Stimulated activated effector memory CD8-positive, alpha-beta T cell treated with anti-CD3 and anti-CD28 coated beads, Interleukin-12 subunit alpha, Interleukin-12 subunit beta, amount 100 ng/mL, for 72 hours (primary cell): ENCODE measurements at places on chromosomes 4 and X.
A peak's percentile ranks its signal among the peaks of the same experiment; 100 is the strongest.

- no peak for DNase-seq
Measured at GRCh38 chrX:153181822-153182221, 2.7 kb downstream of the MAGEA1 start.

DNA sequence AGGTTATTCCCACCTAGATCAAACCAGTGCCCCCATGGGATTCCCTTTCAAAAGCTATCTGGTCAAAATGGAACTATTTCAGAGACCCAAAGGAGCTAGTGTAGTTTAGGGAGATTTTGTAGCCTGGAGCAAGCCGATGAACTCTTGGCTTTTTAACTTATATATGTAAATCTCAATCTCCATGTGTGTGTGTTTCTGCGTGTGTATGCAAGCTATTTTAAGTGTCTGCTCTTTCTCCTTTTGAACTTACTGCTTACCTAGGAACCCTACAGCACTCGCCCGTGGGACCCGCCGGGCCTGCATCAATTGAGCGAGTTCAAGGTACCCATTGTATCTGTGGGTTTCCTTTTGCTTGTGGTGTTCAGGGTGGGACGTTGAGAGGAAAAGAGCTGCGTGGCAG is 10.4 kb downstream of the CSTF2 start:
- no peak for DNase-seq

DNA sequence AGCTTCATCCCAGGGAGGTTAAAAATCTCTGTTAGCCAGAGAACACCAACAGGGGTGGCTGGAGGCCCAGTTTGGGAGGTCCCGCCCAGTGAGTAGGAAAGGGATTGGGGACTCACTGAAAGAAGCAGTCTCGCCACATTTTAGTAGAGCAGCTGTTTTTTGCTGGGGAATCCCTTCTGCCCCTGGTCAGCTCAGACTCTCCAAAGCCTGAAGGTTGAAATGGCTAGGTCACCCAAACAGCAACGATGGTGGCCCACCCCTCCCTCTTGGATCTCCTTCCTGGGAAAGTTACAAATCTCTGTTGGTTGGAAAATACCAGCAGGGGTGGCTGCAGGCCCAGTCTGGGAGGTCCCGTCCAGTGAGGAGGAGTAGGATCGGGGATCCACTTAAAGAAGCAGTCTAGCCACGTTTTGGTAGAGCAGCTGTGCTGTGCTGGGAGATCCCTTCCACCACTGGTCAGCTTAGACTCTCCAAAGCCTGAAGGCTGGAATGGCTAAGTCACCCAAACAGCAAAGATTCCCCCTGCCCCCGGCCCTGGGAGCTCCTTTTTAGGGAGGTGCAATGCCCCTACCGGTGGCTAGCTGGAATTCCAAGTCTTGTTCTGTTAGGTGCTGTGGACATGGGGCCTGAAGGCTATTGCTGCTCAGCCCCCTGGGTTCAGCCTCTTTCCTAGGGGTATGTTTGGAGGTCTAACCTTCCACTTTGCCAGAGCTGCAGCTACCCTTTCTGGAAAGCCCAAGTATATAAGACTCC is 40.0 kb upstream of the TEX13A start:
- no peak for DNase-seq

GRCh38 chr4:37735578-37735977 is 49.4 kb upstream of the RELL1 start:
- no peak for DNase-seq

DNA sequence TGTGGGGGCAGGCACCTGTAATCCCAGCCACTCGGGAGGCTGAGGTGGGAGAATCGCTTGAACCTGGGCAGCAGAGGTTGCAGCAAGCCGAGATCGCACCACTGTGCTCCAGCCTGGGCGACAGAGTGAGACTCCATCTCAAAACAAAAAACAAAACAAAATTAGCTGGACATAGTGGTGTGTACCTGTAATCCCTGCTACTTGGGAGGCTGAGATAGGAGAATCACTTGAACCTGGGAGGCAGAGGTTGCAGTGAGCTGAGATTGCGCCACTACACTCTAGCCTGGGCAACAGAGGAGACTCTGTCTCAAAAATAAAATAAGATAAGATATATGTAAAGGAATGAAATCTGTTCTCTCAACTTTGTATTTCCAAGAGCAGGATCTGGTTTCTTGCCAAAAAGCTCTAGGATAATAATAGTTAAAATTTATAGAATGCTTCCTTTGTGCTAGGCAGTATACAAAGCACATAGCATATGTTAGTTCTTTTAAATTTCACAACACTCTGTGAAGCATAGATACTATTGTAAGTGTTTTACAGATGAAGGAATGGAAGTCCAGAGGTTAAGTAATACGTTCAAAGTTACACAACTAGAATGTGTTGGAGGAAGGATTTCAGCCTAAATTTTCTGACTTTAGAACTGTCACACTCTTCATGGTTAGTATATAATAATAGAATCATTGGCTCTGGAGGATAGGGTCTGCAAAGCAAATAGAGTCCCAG is 10.3 kb downstream of the MRPL1 start:
- DNase-seq, result no peak

DNA sequence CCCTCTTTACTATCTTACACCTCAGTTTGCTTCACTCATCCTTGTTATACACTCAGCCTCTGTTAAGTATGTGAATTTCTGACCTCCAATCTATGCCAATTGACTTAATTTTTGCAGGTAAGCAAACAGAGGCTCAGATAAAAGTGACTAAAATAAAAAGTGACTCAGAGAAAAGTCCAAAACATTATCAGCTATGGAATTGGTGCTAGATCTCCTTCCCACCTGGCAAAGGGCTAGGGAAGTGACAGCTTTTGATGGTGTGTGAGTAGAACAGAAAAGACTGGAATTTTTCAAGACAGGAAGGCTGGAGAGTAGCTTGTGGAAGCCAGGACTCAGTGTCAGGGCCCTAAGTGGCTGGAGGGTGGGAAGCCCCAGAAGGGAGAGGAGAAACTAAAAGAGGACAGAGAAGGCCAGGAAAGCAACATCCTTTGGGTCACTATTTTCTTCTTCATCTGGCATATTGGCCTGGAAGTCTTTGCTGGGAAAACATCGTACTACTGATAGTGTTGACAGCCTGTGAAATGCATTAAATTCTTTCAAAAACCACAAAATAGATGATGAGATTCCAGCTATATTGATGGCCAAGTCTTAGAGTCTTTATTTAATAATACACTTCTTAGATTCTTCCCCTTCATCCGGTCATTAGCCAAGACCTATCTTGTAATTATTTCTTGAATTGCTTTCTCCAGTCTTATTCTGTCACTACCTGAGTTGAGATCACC is 392.8 kb downstream of the RAPGEF2 start:
- no peak for DNase-seq

- DNase-seq, result no peak
Measured at GRCh38 chr4:115117651-115118050, 4.2 kb upstream of the NDST4 start.

GRCh38 chrX:123731258-123731986 is 1.4 kb downstream of the THOC2 start:
- no peak for DNase-seq

DNA sequence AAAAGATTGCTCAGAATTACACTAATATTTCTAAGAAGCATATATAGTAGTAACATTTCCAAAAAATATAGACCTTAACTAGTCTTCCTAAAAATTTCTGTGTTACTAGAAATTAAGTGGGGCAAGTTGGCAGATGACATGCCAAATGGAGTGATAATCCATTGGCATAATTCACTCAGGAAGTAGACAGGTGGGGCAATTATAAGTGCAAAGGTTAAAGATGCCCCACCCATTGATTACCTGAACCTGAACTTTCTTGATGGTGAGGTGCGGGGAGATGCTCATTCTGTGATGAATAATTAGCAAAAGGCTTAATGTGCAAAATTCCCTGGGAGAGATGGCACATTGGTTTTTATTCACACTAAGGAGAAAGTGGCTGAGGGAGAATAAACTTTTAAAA is 145.8 kb upstream of the RASGEF1B start:
- no peak for DNase-seq

- no peak for DNase-seq
Measured at GRCh38 chr4:105472871-105473323, 965 bp downstream of the PPA2 start.

GRCh38 chr4:111454961-111455360 is 690.3 kb upstream of the FAM241A start:
- no peak for DNase-seq

GRCh38 chr4:26298198-26298947 is 22.4 kb upstream of the RBPJ start:
- peak; percentile 26 for DNase-seq

- no peak for DNase-seq
Measured at GRCh38 chr4:149512501-149512900, 303.1 kb downstream of the IQCM start.

GRCh38 chr4:85430697-85431096 is 44.3 kb upstream of the ARHGAP24 start:
- no peak for DNase-seq

- no peak for DNase-seq
Measured at GRCh38 chrX:13518126-13518525, 51.3 kb upstream of the EGFL6 start.
